NCI-H82 (cell line): ENCODE measurements at places on chromosomes 5 and 9.

GRCh38 chr5:115333164-115333563 is 36.7 kb upstream of the CCDC112 start:
- no peak for DNase-seq

DNA sequence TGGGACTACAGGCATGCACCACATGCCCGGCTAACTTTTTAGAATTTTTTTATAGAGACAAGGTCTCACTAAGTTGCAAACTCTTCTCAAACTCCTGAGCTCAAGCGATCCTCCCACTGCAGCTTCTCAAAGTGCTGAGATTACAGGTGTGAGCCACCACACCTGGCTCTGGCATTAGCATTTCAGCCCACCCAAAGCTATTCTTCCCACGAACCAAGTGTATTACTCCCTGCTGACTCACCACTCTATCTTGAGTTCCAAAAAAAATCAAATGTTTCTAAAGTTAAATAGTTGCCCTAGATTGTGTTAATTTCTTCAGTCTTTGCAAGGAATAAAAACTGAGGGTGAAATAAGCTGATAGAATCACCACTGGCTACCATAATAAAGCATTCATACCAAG is 205.5 kb downstream of the ARRDC3 start:
- DNase-seq = no peak

DNA sequence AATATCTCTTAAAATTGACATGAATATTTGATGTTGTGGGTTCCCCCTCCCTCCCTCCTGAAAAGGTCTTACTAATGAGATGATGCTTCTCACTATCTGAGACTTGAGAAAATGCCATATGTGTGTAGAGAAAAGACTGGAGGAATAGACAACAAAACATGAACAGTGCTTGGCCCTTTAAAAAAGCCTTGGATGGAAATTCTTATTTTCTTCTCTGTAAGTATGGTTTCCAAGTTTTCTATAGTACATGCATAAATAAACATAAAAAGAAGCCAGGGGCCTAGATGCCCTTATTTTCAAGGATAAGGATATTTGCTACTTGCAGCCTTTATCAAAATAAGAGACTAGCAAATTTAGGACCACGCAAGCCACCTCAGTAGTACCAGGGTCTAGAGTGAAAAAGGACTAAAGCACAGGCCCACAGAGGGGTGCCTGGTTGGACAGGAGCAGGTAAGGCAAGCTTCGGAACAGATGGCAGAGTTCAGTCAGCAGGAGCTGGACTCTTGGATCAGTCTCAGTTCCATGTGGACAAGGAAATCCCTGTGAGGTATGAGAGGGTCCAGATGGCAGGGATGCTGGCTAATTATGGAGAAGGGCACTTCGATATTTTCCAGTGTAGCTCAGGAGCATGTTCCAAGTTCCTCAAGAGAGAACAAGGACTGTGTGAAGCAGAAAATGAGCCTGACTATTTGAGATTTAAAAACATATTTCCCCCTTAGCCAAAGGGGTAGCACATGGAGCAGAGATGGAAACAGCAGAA is 4.6 kb upstream of the ANP32B start:
- peak; percentile 94 for DNase-seq

GRCh38 chr9:131101207-131101964 is 5.1 kb downstream of the AIF1L start:
- no peak for DNase-seq

GRCh38 chr9:109966643-109967368 is 186.8 kb downstream of the PALM2AKAP2 start:
- no peak for DNase-seq

DNA sequence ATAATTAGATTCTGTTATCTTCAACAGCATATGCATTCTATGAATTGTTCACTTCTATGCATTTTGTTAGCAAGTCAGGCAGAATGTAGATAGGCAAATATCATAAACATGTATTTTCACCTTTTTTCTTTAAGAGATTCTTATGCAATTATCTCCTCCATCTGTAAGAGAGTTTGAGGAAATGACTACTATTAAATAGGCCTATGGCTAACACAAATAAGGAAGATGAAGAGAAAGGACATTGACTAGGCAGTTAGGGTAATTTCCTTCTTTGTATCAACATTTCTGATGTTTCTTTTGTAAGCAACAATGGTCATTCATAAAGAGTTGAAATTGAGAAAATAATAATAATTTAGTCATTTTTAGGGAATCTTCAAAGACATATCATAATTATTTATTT is 145.2 kb upstream of the CDH12 start:
- no peak for DNase-seq

DNA sequence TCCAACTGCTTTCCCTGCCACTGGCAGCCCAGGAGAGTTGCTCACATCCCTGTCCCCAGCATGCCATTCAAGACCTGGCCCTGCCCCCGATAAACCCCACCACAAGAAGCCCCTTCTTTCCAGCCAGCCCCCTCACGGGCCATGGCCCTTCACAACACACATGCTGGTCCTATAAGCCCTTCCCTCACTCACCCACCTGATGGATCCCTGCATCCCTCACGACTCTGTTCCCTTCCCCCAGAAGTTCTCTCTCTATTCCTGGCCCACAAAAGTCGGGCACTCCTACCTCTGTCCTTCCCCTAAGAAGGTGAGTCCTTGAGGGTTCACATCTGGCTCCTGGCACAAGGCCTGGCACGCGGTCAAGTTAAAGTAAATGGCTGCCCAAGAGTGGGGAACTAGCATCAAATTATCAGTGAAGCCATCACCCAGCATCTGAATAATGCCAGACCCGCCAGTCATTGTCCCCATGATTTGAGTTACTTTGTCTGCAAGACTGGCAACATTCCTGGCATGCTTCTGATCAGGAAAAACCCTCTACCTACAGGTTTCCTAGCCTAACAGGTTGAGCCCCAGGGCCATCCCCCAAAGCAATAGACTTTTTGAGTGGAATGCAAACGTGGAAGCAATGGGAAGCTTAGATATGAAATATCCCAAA is 65.9 kb downstream of the CRB2 start:
- DNase-seq = no peak

DNA sequence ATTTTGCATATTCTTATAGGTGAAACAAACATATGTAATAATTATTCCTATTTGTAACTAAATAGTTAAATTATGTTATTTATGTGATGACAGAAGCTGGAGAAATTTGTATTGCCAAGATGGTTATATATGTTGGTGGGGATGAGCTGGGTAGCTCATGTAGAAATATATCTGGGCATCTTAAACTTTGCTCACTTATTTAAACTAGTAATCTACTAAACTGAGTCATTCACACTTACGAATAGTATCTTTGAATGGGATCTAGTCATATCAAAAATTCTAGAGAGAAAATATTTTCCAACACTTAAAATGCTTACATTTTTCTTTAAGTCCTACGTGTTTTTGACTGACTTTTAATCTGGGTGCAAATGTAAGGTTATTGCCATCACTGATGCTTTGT is 44.6 kb upstream of the EIF4EBP3 start:
- no peak for DNase-seq

- DNase-seq = no peak
Measured at GRCh38 chr9:92141144-92142129, 26.2 kb upstream of the SPTLC1 start.

GRCh38 chr5:176575066-176575465 is 25.9 kb downstream of the CDHR2 start:
- no peak for DNase-seq

DNA sequence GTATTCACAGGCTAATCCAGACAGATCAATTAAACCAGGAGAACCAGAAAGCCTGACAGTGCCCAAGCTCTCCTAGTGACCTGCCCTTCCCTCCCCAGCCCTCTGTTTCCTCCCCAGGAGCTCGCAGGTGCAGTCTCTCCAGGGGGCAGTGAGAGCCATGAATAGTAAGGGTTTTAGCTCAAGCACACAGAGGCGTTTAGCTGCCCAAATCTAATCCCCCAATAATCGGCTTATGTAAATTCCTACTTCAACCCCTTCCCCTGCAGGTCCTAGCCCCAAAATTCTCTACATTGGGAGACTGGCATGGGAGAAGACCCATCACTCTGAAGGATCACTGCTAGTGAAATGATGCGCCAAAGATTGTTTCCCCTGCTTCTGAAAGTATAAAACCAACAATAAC is 10.5 kb upstream of the TAL2 start:
- peak; percentile 96 for DNase-seq

GRCh38 chr5:146698651-146699050 is 179.9 kb downstream of the PPP2R2B start:
- no peak for DNase-seq

GRCh38 chr5:91977579-91977978 is 594.5 kb upstream of the ARRDC3 start:
- DNase-seq = no peak

GRCh38 chr5:138636398-138636944 is 61.3 kb upstream of the HSPA9 start:
- DNase-seq = no peak

GRCh38 chr5:134553821-134554267 is 28.4 kb downstream of the JADE2 start:
- DNase-seq = peak; percentile 7

DNA sequence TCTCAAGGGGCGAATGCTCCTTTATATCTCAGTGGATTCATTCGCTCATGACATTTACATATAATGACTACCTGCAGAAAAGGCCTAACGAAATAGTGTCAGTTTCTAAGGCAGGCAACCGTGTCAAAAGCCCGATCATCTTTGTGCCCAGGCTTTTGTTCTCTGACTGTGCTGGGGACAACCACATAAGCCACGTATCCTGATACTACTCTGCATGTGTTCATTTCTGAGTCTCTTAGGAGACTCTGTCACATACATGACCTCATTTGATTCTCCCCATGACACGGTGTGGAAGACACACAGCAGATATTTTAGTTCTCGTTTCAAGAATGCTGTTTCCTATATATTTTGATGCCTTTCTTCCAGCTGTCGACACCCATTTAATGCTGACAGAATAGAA is 598.5 kb downstream of the BNC2 start:
- no peak for DNase-seq

DNA sequence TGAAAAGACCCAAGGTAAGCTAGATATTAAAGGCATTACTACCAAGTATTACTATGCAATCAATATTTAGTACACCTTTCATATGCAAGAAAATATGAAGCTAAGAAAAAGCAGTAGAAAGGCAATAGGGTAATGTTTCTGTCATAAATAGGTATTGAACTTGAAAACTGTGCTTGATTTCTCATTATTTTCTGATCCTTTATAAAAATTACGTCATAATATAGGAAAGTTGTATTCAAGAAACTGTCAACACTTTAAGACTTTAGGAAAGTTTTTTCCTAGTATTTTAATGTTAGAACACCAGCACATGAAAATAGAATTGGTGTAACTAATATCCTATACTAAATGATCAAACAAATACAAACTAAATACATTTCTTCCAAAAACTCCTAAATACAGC is 133.2 kb downstream of the EDIL3 start:
- no peak for DNase-seq
